ENCODE measurements at places on chromosomes 3 and 15. TPM values are rescaled to one million over a fixed set of nuclear protein-coding genes. Genes with fewer than 3 reads are reported as not detected.

DNA sequence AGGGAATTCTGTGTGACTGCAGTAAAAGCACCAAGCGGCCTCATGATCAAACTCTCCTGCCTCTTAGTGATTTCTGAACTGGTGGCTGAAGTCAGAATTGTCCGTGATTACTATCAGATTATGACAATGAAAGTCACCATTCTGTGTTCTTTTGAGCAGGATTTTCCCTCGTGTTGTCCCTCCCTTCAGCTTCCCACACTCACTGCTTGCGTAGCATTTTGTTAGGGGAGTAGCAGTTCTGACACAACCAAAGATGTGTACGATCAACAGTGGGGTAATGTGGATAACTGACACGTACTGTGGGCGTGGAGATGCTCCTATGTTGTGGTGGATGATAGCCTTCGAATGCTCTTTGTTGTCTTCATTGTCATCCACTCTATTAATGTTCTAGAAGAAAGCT lies 67.8 kb upstream of the ICE2 start:
- no peak for DNase-seq

- no peak for DNase-seq
Observed at GRCh38 chr15:88223084-88223483, 33.5 kb downstream of the NTRK3 start.

GRCh38 chr3:28951772-28952556 lies 328.9 kb upstream of the RBMS3 start:
- no peak for DNase-seq

DNA sequence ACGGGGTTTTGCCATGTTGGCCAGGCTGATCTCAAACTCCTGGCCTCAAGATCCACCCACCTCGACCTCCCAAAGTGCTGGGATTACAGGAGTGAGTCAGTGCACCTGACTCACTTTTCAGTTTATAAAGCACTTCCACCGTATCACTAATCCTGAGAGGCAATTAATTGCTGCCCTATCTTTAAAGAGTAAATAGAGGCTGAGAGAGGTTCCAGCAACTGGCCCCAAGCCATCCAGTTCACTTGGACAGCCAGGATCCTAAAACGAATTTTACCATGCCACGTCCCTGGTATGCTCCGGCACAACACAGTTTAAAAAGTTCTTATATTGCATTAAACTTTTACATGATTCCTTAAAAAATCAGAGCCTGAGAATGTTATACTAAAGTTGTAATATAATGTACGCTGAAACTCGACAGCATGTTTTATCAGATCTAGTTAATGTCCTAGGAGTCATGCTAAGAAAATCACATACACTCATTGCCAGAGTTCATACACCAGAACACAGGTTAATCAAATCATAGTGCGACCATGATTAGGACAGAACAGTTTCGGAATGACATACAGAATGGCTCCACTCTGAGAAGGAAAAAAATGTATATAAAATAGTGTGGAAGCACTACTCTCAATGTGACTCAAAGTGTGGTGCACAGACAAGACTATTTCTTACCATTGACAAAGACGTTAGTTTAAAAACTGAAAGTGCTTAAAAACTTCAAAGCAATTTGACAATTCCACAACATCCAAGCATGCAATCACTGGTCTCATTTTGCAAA lies 125.4 kb downstream of the ULK4 start:
- DNase-seq: no peak

- DNase-seq: no peak
Observed at GRCh38 chr15:101128221-101129015, 123.4 kb downstream of the CHSY1 start.

DNA sequence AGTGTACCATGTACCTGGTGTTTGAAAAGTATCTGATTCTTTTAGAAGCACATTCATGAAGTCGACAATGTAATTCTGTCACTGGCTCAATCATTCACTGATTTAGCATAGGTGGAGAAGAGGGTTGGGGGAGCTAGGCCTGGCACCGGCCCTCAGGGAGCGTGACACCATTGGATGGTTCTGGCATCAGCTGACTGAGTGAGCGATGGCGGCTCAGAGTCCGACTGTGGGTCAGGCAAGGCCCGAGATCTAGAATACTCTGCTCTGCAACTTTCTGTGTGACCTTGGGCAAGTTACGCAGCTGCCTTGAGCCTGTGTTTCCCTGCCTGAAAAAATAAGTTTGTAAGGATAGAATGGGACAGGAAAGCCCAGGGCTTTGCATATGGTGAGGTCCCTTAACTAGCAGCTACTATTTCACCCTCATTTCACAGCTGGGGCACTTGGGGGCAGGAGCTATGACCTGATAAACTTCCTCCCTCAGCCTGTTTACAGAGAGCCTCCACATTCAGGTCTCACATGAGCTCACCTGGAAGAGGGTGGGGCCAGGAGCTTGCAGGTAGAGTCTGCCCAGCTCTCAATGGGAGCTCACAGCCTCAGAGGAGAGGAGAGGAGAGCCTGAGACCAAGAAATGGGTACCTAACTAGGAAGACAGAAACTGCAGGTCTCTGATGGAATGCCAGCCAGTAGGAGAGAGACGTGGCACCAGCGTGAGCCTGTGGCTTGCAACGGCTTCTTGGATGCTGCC lies 153.7 kb upstream of the TLE3 start:
- DNase-seq: no peak

- DNase-seq: no peak
Observed at GRCh38 chr3:128369121-128369703, 97.5 kb downstream of the DNAJB8 start.

DNA sequence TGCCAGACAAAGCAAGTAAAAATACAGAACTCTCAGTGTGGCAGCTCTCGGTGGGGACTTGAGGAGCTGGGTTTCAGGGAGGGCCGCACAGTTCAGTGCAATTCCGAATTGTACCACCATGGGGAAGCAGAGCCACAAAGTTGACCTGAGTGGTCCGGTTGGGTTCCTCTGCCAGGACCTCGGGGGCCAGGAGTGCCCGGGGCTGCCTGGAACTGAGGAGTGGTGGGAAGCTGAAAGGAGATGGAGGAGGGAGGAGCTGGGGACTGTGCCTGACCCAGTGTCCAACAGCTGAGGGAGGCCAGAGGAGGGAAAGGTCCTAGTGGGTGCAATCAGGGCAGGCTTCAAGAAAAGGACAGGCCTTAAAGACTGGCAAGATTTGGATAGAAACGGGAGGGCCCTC lies 32.2 kb upstream of the TRH start:
- DNase-seq: peak; percentile 58

GRCh38 chr3:134074001-134074789 lies 44.5 kb upstream of the SLCO2A1 start:
- DNase-seq: no peak

DNA sequence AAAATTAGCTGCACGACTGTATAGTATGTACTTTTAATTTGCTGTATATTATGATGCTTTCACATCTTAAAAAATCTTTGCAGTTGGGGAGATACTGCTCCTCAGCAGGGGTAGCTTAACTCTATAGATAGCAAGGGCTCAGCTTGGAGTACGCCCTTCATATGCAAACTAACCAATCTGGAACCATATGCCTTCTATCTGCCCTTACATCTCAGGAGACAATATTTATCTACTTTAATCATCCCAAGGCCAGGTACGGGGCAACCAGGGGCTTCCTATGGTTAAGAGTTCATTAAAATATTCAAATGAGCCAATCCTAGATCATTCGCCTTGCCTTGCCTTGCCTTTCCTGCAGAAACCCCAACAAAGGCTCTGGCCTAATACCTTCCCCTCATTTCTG lies 204.1 kb upstream of the ZBTB20 start:
- DNase-seq: no peak

DNA sequence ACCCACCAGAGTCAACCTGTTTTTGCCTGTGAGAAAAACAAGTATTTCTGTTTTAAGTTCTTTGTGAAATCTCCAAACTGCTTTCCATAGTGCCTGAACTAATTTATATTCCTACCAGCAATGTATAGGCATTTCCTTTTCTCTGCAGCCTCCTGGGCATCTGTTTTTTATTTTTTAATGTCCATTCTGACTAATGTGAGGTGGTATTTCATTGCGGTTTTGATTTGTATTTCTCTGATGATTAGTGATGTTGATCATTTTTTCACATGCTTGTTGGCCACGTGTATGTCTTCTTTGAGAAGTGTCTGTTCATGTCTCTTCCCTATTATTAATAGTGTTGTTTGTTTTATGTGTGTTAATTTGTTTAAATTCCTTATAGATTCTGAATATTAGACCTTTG lies 820.5 kb downstream of the MCTP2 start:
- no peak for DNase-seq

CACNA2D3 gene
- 4.7 TPM for total RNA-seq

GRCh38 chr3:47681016-47681415 lies 100.7 kb downstream of the SMARCC1 start:
- no peak for DNase-seq

- no peak for DNase-seq
Observed at GRCh38 chr15:60673166-60673565, 194.2 kb upstream of the ICE2 start.

DNA sequence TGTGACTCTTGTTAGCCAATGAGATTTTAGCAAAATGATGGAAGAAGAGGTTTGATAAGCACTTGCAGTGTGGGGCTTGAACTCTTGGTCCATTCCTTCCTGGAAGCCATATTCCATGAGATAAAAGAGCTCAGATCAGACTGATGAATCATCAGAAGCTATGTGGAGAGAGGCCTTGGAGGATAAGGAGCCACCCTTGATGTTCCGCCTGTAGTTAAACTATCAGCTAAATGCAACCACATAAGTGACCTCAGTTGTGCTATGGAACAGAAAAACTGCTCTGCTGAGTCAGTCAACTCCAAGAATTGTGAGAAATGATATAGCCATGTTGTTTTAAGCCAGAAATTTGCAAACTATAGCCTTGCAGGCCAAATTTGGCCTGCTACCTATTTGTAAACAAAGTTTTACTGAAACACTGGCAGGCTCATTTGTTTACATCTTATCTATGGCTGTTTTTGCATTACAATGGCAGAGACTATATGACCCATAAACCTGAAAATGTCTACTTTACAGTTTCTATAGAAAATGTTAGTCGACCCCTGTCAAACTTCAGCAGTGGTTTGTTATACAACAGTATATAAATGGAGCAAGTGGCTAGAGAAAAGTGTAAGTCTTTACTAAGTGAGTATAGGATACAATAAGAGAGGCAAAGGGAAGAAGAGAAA lies 27.6 kb upstream of the GAP43 start:
- no peak for DNase-seq

DNA sequence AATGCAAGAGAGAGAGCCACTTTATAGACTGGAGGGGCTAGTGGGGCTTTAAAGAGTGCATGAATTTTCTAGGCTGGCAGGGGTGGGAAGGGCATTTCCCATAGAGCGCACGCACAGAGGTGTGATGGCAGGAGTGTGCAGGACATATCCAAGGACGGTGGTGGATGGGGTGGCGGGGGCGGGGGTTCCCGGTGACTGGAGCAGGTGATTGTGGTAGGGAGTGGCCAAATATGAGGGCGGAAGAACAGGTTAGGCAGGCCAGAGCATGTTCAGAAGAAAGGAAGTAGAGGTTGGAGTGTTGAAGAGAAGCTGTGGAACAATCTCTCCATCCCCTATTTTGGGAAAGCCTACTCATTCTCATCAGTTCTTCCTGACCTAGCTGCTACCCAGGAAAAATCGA lies 18.1 kb downstream of the FAM81A start:
- peak; percentile 68 for DNase-seq

WDR72 gene
- total RNA-seq: 10.7 TPM

TEX55 gene
- not detected for total RNA-seq

DNA sequence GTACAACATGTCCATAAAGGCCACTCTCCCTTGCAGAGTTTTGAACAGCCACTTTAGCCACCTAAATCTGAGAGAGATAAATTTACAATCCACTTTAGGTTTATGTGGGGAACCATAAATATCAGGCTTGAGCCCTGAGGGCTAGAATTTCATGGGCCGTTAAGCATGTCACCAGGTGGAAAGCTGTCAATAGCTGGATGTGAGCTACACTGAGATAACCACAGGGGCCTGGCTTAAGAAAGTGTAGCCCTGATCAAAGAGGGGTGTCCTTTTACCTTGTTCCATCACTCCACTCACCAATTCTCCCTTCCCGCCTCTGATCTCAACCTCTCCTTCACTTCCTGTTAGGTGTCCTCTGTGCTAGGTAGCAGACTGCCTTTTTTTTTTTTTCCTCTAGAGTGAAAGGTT lies 172.8 kb upstream of the ICE2 start:
- DNase-seq: no peak

CCR3 gene
- total RNA-seq: not detected

DNA sequence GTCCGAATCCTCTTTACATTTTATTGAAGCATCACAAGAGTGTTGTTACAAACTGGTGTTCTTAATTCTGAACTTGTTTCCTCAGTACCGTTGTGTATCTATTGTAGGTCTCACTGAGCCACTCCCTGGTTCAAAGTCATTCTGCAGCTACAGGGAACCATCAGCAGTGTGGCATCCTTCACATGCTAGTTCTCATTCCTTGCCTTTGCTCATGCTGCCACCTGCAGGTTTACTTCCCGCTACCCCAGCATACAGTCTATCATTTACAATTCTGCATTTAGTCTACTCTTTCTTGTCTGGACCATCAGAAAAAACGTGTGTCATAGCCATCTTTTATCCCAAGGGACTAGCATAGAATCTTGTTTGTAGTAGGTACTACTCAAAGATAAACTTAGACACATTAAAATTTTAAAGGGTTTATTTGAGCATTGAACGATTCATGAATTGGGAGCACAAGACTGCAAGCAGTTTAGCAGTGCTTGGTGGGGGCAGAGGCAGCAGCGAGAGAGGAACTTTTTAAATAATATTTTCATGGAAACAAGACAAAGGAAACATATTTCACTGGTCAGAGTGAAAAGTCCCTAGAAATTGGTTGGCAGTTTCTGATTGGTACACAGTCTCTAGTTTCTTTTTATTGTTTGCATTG lies 402.1 kb downstream of the CADM2 start:
- peak; percentile 47 for DNase-seq

GRCh38 chr3:147299656-147300055 lies 106.7 kb downstream of the ZIC4 start:
- DNase-seq: no peak

GRCh38 chr3:187551416-187551815 lies 118.8 kb downstream of the SST start:
- no peak for DNase-seq

XIRP1 gene
- 0.09 TPM for total RNA-seq

EFHB gene
- 0.75 TPM for total RNA-seq

GRCh38 chr3:128667641-128668040 lies 17.0 kb upstream of the RPN1 start:
- no peak for DNase-seq

GOLGA8G gene
- total RNA-seq: not detected

SEC61A1 gene
- 203 TPM for total RNA-seq

GRCh38 chr15:71199384-71200351 lies 84.4 kb downstream of the THSD4 start:
- no peak for DNase-seq

DLL4 gene
- total RNA-seq: 7.2 TPM

GP5 gene
- 0.17 TPM for total RNA-seq

RBP2 gene
- 12.2 TPM for total RNA-seq

DNA sequence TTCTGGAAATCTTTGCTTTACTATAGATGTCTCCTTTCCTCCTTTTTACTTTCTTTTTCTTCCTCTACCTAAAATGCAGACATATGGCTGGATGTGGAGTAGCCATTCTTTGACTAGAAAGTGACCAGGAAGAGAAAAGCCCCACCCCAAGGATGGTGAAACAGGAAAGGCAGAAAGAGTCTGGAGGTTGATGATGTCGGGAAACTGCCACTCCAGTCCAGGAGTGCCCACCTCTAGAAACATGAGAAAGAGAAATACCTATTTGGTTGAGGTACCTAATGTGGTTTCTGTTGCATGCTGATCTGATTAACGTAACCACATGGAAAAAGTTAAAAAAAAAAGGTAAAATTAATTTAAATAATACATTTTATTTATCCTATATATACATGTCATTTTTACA lies 55.2 kb upstream of the SSR3 start:
- no peak for DNase-seq

UPK1B gene
- total RNA-seq: 37.1 TPM
